ENCODE measurements at places on chromosomes 3 and 15.

DNA sequence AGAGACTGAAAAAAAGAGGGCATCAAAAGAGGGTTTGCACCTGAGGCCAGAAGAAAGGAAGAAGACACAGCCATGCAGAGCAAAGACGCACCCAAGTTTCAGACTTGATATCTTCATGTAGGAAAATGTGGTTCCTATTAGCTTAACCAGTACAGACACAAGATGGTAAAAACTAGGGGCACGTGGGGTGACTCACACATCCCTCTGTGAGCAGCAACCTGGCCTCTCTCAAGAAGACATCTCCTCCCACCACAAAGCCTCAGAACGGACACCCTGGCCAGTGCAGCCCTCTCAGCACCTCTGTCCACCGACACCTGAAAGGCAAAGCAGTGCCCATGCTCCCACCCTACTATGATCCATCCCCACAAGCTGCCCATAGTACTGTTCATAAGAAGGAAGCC lies 33.3 kb downstream of the GLB1 start:
- no peak for DNase-seq

GRCh38 chr3:38573556-38573955 lies 75.9 kb downstream of the SCN5A start:
- no peak for DNase-seq

- no peak for DNase-seq
Measured at GRCh38 chr3:104032283-104032682, 1334.4 kb upstream of the ALCAM start.

DNA sequence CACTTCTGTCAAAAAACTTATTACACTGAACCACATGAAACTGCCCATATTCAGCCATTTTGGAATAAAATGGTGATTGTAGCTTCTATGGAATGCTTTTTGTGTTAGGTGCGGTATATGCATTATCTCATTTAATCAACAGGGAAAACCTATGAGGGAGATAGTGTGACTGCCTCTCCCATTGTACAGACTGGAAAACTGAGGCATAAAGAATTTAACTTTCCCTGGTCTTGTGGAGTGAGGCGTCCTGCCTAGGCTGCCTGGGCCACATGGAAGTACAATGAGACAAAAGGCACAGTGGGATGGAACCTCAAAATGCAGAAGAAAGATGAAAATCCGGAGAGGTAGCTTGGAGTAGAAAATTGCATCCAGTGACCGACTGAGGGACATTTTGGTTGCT lies 80.2 kb downstream of the RPLP1 start:
- DNase-seq, result no peak

Measured in large intestine (tissue), 12 donors.